ENCODE measurements at places on chromosomes 4 and X.

DNA sequence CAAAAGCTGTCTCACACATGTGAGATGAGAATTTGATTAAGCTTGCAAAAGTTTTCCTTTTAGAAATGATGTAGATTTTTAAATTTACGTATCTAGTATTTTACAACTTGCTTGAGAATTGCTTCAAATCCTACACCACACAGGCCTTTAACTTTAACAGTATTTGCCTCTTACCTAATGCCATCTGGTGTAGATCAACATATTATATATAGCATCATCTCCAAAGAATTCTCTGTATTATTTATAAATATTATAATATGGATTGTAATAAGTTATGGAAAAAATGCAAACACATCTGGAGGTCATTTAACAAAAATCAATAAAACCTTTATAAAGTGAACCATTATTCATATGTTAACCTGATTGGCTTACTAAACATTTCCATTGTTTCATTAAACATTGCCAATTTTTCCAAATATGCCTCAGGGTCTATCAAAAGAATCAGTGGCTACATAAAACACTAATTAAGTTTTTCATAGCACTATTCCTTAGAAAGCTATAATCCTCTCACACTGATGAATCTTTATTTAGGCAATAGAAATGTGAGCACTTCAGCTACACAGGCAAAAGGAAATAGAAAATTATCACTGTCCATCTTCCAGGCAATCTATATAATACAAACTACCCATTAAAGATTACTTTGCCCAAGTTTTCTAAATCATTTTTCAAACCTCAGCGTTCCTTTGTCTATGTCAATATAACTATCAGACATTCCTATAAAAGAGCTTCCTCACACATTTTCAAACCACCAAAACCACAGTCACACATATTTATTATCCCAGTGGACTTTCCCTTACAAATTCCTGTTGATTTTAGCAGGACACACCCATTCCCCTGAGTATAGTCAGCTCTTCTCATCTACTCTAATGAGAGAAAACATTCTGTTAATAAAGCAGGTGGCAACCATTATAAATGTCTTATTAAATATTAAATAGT is 83.5 kb upstream of the INTU start:
- no peak for DNase-seq

DNA sequence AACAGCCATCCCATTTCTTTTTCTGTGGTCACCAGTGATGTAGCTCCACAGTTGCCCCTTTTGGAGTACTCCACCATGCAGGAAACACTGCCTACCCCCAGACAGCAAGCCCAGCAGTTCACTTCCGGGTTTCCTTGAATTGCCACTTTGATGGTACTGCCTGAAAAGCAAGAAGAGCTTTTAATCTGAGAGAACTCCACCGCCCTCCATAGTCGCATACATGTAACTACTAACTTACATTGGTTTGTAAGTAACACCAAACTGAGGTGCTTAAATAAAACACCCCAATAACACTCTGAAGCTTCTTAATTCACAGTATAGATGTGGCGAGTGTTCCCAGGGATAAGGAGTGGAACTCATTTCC is 53.6 kb upstream of the HPSE start:
- no peak for DNase-seq

DNA sequence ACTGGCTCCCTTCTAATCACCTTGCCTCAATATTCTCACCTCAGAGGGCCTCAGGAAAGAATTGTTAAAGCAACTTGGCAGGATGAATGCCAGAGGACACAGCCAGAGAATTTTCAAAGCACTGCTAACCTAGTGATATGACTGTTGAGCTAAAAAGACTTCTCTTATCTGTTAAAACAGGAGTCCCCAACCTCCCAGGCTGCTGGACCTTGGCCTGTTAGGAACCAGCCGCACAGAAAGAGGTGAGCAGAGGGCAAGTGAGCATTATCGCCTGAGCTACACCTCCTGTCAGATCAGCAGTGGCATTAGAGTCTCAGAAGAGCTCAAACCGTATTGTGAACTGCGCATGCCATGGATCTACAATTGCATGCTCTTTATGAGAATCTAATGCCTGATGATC is 1.7 kb upstream of the KCNE5 start:
- DNase-seq, result no peak

GRCh38 chr4:152408514-152409327 is 127.2 kb downstream of the FBXW7 start:
- peak; percentile 5 for DNase-seq

DNA sequence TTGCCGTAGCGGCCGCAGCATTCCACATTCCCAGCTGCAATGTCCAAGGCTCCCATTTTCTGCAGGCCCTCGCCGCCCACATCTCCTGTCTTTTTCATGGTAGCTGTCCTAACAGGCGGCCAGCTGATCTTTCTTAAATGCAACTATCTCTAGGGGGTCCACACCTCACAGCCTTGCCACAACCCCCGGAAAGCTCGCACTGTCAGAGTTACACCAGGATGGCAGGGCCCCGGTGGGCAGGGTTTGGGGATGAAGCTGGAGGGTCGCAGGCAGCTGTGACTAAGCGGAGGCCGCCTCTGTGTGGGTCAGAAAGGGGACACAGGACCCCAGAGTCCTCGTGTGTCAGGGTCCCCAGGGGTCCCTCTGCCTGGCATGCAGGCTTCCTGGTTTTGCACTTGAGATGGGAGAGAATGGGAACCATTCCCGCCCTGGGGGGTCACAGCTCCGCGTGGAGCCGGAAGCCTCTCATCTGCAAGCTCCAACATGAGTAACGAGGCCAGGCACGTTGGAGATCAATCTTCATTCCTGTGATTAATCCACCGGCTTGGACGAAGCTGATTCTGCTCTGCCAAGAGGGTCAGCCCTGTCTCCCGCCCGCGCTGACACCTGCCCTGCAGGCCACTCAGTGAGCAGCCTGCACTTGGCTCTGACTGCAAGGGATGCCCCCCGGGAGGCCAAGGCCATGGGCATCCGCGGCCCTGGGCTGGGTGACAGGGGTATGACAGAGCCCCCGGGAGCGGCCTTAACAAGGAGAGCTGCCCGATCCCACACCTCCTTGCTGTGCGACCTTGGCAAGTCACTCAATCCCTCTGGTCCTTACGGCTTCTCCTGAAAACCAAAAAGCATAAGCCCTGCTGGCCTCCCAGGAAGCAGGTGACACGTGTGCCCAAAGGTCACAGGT is 97.9 kb downstream of the ADRA2C start:
- no peak for DNase-seq
